Mesothelial cell of epicardium (in vitro differentiated cells): ENCODE measurements at places on chromosomes 6 and 20. TPM values are rescaled to one million over a fixed set of nuclear protein-coding genes. Genes with fewer than 3 reads are reported as not detected.

The GPR6 gene
- not detected in 3 replicates for total RNA-seq

- no peaks in the 10 kb centered on the region for H3K27me3 ChIP-seq
- H3K27ac ChIP-seq = no peak overlapping the region
- H3K4me3 ChIP-seq = no peak overlapping the region
- DNase-seq = no peak
- H3K4me1 ChIP-seq = peaks cover 23% of the 10 kb centered on the region
- no peaks in the 10 kb centered on the region for H3K36me3 ChIP-seq
Observed at GRCh38 chr20:4157516-4157915, 142.2 kb upstream of the RNF24 start.

- DNase-seq = no peak
- no peak overlapping the region for H3K4me3 ChIP-seq
- H3K36me3 ChIP-seq = no peaks in the 10 kb centered on the region
- H3K27me3 ChIP-seq = no peaks in the 10 kb centered on the region
Observed at GRCh38 chr6:127031511-127031910, 87.0 kb upstream of the RSPO3 start.

The SLC12A5 gene
- total RNA-seq = 6.9 to 9.1 TPM (median 7.7 TPM) in 3 replicates

DNA sequence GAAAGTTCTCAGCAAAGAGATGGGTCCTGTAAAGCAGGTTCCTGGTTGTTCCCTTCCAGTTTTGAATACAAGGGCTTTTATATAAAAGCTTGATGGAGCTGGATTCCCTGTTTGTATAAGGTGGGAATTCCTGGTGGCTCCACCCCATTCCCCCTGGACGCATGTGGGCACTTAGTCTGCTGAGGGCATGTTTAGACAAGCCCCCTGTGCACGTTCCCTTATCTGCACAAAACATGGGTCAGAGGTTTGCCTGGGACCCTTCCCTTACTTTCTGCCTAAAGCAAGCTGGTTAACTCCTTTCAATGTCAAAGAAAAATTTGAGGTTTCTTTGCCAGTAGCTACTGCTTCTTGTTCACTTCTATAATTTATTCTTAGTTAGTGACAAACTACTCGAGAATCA is 181.1 kb downstream of the BCKDHB start:
- peaks cover 36% of the 10 kb centered on the region for H3K4me1 ChIP-seq
- no peak overlapping the region for H3K4me3 ChIP-seq
- H3K36me3 ChIP-seq = peaks cover 5% of the 10 kb centered on the region
- H3K27me3 ChIP-seq = no peaks in the 10 kb centered on the region

- no peak for DNase-seq
- no peaks in the 10 kb centered on the region for H3K36me3 ChIP-seq
- H3K27ac ChIP-seq = no peak overlapping the region
- no peak overlapping the region for H3K4me3 ChIP-seq
- peaks cover 2% of the 10 kb centered on the region for H3K4me1 ChIP-seq
Observed at GRCh38 chr20:1840817-1841553, 54.2 kb upstream of the SIRPA start.

DNA sequence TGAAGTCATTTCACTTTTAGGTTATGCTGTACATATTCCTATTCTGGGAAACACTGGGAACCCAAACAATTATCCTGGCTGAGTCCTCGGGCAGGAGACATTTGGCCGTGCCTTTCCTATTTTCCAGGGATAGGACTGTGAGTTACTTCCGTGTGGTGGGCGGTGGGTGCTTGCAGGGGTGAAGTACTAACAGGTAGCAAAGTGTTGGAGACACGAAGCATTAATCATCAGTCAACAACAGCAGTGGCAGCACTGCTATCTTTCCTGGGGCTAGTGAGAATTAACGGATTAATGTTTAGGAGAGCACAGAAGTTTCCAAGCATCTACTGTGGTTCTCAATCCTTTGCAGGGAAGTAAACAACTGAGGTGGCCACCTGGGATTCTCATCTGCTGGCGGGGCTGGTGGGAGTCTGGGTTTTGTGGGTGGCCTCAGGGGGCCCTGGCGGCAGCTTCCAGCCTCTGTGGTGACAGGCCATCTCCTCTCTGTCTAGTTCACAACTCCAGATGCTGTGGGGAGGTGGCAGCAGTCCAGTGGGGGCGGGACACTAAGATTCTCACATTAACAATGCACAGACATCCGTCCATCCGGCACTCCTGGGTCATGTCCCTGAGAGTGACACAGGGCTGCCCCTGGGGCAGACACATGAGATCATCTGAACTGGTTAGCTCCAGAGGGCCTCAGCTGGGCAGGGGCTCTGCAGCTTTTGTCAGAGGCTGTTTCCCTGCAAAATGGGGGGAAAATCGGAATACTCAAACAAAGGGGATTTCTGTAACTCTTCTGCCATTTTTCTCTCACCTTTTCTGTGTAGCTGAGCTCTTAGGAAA is 90.9 kb downstream of the GJA10 start:
- no peaks in the 10 kb centered on the region for H3K36me3 ChIP-seq
- peak overlapping the region; percentile 83 for H3K27ac ChIP-seq
- peaks cover 46% of the 10 kb centered on the region for H3K4me1 ChIP-seq
- DNase-seq = no peak

DNA sequence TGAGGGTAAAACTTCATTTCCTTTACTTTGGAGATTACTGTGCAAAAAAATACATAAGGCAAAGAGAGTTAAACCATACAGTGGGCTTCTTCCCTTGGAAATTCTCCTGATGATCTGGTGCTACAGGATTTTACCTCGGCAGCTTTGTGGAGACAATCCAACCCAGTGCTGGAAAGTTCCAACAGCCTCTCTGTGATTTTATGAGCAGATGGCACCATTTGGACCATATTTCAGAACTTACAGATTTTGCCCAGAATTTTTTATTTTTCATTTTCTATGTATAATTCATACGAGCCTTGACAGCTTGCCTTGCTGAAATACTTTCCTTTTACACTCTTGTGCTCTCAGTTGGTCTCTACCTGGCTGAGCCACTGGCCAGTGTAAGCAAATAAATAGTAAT is 43.3 kb upstream of the TNFRSF21 start:
- peaks cover 14% of the 10 kb centered on the region for H3K4me1 ChIP-seq
- H3K27ac ChIP-seq = no peak overlapping the region
- H3K4me3 ChIP-seq = no peak overlapping the region

DNA sequence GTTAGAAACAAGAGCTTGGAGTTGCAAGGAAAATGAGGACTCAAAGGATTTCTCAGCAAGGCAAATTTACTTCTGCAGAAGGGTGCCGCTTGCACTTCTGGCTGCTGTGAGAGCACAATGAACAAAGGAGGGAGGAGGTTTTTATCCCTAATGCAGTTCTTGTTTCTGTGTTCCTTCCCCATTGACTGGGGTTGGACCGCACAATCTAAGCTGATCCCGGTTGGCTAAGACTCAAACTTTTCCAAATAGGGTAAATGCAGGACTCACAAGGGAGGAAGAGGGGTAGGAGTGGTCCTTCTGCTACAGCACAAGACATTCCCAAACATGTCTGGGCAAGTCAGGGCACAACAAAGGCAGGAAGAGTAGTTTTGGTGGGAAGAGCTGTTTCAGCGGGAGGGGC is 249.6 kb upstream of the MOCS1 start:
- DNase-seq = no peak
- H3K4me3 ChIP-seq = no peak overlapping the region
- no peaks in the 10 kb centered on the region for H3K4me1 ChIP-seq
- peaks cover 7% of the 10 kb centered on the region for H3K27me3 ChIP-seq

DNA sequence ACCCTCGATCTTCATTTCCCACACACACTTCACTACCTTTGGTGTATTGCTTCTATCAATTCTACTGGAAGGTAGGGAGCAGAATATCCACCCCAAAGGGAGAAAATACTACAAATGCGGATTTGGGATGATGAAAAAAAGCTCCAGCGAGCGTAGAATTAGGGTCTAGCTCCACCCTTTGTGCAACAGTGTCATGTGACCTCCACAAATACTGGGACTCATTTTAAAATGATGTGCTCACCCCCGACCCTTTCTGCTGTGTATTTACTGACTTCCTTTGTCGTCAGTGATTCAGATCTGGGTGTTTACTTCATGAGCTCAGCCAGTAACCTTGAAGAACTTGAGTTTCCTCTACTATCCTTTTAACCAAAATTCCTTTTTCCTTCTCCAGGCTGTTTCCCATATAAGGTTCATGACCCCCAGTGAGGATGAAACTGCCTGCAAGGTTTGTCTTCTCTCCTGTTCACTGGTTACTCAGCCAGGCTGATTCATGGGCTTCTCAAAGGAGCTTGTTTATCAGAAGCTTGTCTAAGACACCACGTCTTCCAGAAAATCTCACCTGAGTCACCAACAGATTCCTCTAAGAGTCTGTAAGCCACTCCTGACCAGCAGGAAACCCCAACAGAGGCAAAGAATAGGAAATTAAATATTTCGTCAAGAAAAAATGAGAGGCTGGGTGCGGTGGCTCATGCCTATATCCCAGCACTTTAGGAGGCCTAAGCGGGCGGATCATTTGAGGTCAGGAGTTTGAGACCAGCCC is 39.6 kb upstream of the PAX1 start:
- no peak for DNase-seq
- no peaks in the 10 kb centered on the region for H3K36me3 ChIP-seq
- no peaks in the 10 kb centered on the region for H3K4me1 ChIP-seq
- no peak overlapping the region for H3K27ac ChIP-seq
- peaks cover 9% of the 10 kb centered on the region for H3K27me3 ChIP-seq

GRCh38 chr6:18034798-18035202 is 47.4 kb upstream of the KIF13A start:
- H3K27me3 ChIP-seq = no peaks in the 10 kb centered on the region
- H3K4me1 ChIP-seq = no peaks in the 10 kb centered on the region
- no peak overlapping the region for H3K27ac ChIP-seq
- DNase-seq = no peak
- no peaks in the 10 kb centered on the region for H3K36me3 ChIP-seq
- H3K4me3 ChIP-seq = no peak overlapping the region

- H3K4me1 ChIP-seq = peaks cover 17% of the 10 kb centered on the region
- H3K4me3 ChIP-seq = peak overlapping the region; percentile 90
- no peaks in the 10 kb centered on the region for H3K36me3 ChIP-seq
- peaks cover 26% of the 10 kb centered on the region for H3K27me3 ChIP-seq
- peak overlapping the region; percentile 63 for H3K27ac ChIP-seq
- DNase-seq = no peak
Observed at GRCh38 chr20:36093025-36093803, 61.3 kb upstream of the EPB41L1 start.

DNA sequence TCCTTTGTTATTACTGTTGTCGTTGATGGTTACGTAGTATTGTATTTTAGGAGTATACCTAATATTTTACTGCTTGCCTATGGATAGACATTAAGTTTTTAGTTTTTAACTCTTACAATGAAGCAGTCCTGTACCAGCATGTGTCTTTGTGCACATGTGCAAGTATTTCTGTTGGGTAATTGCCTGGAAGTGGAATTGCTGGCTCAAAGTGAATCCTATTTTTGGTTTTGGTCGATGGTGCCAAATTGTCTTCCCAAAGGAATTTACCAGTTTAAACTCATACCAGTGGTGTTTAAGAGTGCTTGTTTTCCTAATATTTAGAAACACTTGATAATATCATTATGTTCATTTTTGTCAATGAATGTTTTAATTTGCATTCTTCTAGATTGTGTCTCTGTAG is 75.5 kb downstream of the ANKS1A start:
- H3K27ac ChIP-seq = no peak overlapping the region
- no peak overlapping the region for H3K4me3 ChIP-seq
- H3K27me3 ChIP-seq = no peaks in the 10 kb centered on the region
- H3K36me3 ChIP-seq = no peaks in the 10 kb centered on the region

DNA sequence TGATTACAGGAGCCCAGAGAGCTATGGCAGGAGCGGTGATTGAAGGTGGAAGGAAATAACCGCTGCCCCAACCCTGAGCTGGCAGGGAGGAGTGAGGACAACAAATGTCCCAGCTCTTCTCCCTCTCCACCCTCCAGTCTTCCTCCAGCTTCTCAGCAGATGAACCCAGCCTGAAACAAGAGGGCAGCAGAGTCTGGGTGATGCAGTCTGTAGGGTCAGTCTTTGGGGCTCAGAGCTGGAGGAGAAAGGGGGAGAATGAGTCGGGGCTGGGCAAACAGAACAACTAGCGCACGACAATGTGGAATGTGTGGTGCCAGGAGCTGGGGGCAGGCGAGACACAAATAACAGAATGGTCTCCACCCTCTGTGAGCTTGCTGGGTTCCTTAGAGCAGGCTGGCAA is 4.5 kb upstream of the GUCA1A start:
- no peak for DNase-seq
- no peaks in the 10 kb centered on the region for H3K27me3 ChIP-seq
- peaks cover 8% of the 10 kb centered on the region for H3K4me1 ChIP-seq
- H3K36me3 ChIP-seq = no peaks in the 10 kb centered on the region
- H3K27ac ChIP-seq = no peak overlapping the region

DNA sequence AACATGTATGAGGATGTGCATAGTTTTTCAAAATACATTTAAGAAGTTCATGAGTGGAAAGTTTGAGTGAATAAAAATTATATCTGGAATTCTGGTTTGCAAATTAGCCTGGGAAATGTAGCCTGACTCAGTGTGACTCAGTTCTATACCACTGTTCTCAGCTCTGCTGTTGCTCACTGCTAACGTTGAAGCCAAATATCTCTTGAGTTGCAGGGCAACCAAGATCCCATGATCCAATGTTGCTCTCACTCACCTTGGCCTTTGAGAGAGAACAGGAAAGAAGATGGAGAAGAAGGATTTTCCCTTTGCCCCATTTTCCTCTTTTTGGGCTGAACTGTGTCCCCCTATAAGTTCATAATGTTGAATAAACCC is 28.9 kb downstream of the PSMB9 start:
- H3K4me3 ChIP-seq = no peak overlapping the region
- no peaks in the 10 kb centered on the region for H3K36me3 ChIP-seq

GRCh38 chr6:108228416-108228815 is 32.4 kb downstream of the SNX3 start:
- H3K27me3 ChIP-seq = no peaks in the 10 kb centered on the region
- no peak overlapping the region for H3K4me3 ChIP-seq
- no peak overlapping the region for H3K27ac ChIP-seq
- H3K4me1 ChIP-seq = peaks cover 13% of the 10 kb centered on the region

The CD40 gene
- total RNA-seq = 3.8 to 5.0 TPM (median 4.3 TPM) in 3 replicates

DNA sequence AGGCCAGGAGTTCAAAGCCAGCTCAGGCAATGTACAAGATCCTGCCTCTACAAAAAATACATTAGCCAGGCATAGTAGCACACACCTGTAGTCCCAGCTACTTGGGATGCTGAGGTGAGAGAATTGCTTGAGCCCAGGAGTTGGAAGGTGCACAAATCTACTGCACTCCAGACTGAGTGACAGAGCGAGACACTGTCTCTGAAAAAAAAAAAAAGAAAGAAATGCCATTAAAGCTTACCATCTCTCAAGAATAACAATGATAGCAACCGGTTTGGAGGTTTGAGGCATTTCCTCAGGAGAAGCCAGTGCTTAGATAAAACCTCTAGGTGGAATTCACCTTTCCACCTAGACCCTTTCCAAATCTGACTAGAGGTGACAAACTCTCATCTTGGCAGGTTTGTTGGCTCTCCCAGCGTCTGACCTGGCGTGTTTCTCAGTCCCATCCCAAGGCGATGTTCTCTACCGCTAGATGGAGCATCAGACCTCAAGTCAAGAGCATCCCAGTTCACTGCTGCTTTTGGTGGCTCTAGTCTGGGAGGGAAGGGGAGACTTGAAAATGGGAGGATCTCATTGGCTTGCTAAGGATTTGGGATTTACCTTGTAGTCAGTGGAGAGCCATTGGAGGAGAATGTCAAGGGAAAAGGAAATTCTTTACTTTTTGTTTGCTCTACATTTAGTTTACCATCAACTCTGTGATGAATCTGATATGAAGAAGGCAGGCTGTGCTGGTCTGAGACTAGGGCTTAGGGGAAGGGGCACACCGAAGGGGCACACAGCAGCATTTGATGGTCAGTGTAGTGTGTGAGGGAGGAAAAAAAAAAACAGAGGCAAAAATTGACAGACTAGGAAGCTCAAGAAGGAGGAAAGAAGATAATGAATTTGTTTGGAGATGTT is 67.9 kb downstream of the NCOA7 start:
- H3K27ac ChIP-seq = no peak overlapping the region
- H3K36me3 ChIP-seq = no peaks in the 10 kb centered on the region
- H3K4me1 ChIP-seq = peaks cover 5% of the 10 kb centered on the region
- H3K27me3 ChIP-seq = no peaks in the 10 kb centered on the region
- DNase-seq = peak; percentile 34
